ENCODE measurements at places on chromosomes 1 and 21. TPM values are rescaled to one million over a fixed set of nuclear protein-coding genes. Genes with fewer than 3 reads are reported as not detected.

The GPR37L1 gene
- under 0.01 TPM for total RNA-seq

The BCAR3 gene
- 1.1 TPM for total RNA-seq

The CD1D gene
- total RNA-seq, result 0.54 TPM

The ERG gene
- 89.1 TPM for total RNA-seq

The FCRL6 gene
- total RNA-seq, result under 0.01 TPM

The MIXL1 gene
- total RNA-seq, result 1.6 TPM

The MRPL20 gene
- 50.6 TPM for total RNA-seq

The PLA2G5 gene
- total RNA-seq, result not detected

The TNFRSF8 gene
- total RNA-seq, result 0.27 TPM

The MX2 gene
- total RNA-seq, result 25.3 TPM

The GUCA2A gene
- not detected for total RNA-seq

The ZSWIM5 gene
- total RNA-seq, result 2.7 TPM

The SELENBP1 gene
- total RNA-seq, result 3.0 TPM

The CFHR2 gene
- total RNA-seq, result not detected

The AADACL3 gene
- total RNA-seq, result not detected

The DIO1 gene
- total RNA-seq, result not detected

The SMIM1 gene
- 15.6 TPM for total RNA-seq

The RAP1GAP gene
- 0.27 TPM for total RNA-seq

The PRDM15 gene
- total RNA-seq, result 13.5 TPM

The TDRD5 gene
- total RNA-seq, result under 0.01 TPM

The NES gene
- total RNA-seq, result under 0.01 TPM

The NR1I3 gene
- total RNA-seq, result not detected

The SERPINC1 gene
- under 0.01 TPM for total RNA-seq

The BMP8B gene
- total RNA-seq, result 0.27 TPM

The TPR gene
- 70.0 TPM for total RNA-seq

The ZNF644 gene
- 38.0 TPM for total RNA-seq

The FCRLB gene
- total RNA-seq, result 0.54 TPM

The PRKCZ gene
- total RNA-seq, result 24.8 TPM

The MXRA8 gene
- total RNA-seq, result not detected

The GJB3 gene
- total RNA-seq, result under 0.01 TPM

The CFHR1 gene
- not detected for total RNA-seq

The MASP2 gene
- under 0.01 TPM for total RNA-seq
